ENCODE measurements at places on chromosomes 3 and 15.

GRCh38 chr3:50121072-50122032 is 32.6 kb downstream of the RBM5 start:
- peak; percentile 33 for DNase-seq

- no peak for DNase-seq
Measured at GRCh38 chr3:36164400-36164799, 215.9 kb upstream of the STAC start.

DNA sequence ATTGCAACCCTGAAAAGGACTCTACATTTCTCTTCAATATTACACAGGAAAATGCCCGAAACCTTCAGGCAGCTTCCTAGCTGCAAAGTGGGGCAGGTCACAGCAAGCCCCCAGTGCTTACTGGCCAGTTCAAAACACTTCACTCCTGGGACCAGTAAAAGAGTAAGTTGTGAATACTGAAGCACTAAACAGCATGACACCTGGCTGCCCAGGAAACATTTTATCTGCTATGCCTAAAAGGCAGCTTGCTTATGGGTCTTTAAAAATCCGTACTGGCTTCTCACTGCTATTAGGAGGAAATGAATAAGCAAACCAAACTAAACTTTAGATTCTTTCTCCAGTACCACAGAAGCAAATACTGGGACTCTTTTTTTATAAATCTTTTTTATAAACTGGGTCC is 457.9 kb upstream of the ALCAM start:
- no peak for DNase-seq

DNA sequence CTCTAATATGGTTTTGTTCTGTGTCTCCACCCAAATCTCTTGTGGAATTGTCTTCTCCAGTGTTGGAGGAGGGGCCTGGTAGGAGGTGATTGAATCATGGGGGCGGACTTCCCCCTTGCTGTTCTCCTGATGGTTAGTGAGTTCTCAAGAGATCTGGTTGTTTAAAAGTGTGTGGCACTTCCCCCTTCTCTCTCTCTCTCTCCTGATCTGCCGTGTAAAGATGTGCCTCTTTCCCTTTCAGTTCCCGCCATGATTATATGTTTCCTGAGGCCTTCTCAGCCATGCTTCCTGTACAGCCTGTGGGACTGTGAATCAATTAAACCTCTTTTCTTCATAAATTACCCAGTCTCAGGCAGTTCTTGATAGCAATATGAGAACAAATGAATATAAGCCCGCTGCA is 33.1 kb downstream of the RETNLB start:
- no peak for DNase-seq

DNA sequence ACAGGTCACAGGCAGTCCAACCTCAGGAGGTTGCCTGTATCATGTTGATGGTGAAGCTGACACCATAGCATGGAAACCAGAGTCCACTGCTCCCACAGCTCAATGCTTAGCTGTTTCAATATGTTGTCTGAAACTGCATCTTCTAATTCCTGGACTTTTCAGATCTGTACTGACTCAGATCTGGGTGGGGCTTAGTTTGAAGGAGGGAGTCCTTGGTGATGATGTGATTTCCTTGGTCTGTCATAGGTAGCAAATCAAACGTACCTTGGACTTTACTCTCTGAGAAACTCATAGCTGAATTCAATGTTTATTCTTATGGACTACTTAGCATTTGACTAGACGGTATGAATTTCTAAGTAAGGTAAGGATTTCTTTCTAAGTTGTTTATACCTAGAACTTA is at the start of gene HHLA2:
Gene HHLA2 (plus strand): TSS at position 310 of the 400 bp plus-strand sequence. CDS start 55,266 bp downstream, outside the sequence.
- DNase-seq, result no peak

DNA sequence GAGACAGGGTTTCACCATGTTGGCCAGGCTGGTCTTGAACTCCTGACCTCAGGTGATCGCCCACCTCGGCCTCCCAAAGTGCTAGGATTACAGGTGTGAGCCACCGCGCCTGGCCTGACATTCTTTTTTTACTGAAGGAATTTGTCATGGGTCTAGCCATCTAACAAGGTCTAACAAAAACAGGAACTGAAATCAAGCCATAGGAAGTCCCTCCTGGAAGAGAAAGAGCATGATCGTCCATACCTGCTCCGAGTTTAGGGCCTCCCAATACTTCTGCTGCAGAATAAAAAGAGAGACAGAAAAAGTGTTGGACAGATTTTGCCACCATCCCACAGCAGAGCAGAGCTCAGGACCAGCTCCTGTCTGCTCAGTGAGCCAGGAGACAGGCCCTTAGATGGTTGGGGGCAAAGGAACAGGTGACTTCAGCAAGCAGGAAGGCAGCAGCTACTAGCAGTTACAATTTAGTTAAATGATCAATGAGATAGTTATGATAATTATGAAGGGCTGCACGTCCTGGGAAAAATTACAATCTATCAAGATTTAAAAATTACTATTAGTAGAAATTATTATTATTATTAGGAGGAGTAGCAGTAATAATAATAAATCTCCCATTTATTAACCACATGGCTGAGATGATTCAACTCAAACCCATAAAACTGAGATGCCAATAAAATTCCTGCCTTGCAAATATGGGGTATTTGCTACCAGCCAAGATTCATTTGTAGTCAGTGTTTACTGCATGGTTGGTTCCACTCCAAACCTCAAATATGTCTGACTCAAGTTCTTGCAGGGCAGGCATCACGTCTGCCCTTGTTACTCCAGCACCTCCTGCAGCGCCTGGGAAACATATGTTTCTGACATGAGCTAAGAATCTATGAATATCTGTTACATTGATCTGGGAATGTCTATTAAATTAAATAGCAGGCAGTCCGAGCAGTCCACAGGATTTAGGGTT is 40.1 kb downstream of the TMEM44 start:
- DNase-seq, result no peak

DNA sequence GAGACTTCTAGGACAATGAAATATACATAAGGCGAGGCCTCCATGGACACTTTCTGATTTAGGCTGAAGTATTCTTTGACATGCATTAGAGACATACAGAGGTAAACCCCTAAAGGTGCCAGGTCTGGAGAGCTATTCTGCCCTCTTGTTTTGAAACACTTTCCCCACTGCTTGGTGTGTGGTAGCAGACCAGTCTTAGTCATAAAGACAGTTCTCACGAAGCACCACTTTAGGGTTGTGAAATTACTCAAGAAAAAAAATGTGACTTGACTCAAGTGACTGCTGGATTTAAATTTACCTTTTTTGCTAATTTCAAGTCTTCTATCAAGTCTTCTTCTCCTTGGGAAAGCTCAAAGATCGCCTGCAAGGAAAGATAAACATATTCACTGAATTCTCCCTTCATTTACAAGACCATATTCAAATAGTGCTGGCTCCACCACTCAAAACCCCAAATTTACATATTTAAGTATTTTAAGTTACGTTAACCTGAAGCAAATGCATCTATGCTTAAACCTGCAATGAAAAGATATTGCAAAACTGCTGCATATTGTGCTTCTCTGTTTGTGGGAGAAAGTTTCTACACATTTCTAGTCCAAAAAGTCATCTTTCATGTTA is 48.4 kb downstream of the ARHGEF3 start:
- no peak for DNase-seq

DNA sequence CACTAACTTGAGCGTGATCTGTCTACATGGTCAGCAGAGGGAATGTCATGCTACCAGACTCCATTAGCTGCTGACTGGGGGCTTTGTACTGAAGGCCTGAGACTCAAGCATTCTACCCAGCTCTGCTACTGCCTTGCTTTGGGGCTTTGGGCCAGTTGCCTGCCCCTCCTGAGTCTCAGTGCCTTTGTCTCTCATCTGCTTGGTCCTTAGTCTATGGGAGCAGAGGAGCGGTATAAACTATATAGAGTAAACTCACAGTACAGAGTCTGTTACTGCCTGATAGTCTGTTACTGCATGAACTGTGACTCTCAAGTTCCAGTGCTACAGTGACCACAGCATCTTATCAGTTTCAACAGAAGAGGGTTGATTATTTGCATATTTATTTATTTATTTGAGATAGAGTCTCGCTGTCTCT is 38.5 kb upstream of the C15orf39 start:
- DNase-seq, result no peak

- DNase-seq, result no peak
Measured at GRCh38 chr3:102756706-102757105, 321.9 kb downstream of the ZPLD1 start.

- DNase-seq, result no peak
Measured at GRCh38 chr3:110886222-110886893, 185.3 kb upstream of the NECTIN3 start.

- no peak for DNase-seq
Measured at GRCh38 chr3:146818866-146819265, 213.7 kb upstream of the PLSCR5 start.

- no peak for DNase-seq
Measured at GRCh38 chr15:25730918-25731317, 132.2 kb downstream of the ATP10A start.

GRCh38 chr3:17986348-17986816 is 244.0 kb upstream of the TBC1D5 start:
- DNase-seq, result no peak

- DNase-seq, result no peak
Measured at GRCh38 chr15:96115642-96116041, 214.9 kb upstream of the NR2F2 start.

- no peak for DNase-seq
Measured at GRCh38 chr15:101210466-101210865, 41.4 kb downstream of the CHSY1 start.

DNA sequence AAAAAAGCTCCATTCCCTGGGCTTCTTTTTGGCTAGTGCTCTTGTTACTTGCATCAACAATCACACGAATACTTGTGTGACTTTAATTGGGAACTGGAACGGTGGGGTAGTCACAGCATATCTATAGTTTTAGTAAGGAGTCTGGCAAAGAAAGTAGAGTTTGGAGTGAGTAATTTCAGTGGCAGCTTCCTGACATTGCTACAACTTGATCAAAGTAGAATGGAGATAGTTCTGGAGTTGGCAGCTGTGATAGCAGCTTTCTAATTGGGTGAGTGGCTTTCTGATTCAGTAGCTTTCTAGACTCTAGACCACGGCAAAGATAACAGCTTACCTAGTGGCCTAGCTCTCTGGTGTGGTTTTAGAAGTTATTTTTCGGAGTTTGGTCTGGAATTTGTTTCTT is 475.0 kb downstream of the TUSC7 start:
- no peak for DNase-seq

DNA sequence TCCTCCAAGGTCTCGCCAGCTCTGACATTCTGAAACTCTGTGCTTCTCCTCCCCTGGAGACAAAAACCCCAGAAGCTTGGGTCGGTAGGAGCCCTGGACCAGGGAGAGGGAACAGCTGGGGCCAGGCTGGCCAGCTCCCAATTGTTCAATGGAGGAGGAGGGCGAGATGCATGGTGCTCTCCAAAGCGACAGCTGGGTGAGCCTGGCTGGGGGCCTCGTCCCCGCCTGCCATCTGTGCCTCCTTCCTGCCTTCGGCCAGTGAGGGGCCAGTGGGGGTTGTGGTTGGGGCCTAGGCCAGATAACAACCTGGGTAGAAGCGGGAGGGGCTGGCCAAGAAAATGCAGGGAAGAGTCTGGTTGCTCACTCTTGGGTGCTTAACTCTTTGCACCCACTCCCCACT is 79.4 kb downstream of the CORO2B start:
- DNase-seq, result no peak

DNA sequence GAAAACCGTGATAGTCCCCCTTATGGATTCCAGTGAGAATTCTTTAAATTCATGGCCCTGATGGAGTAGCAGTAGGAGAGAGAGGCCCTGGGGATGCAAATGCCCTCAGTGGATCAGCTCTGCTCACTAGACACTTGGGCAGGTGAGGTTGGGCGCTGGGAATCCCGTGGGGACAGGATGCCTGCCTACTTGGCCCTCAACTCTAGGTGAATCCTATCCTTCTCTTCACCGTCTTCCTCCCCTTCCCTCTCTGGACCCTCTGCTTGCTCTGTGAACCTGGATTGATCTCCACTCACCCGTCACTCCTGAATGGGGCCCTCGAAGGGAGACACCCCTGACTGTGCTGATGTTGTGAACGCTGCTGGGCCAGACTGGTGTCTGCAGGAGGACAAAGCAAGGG is 77.4 kb downstream of the SEC22A start:
- no peak for DNase-seq

DNA sequence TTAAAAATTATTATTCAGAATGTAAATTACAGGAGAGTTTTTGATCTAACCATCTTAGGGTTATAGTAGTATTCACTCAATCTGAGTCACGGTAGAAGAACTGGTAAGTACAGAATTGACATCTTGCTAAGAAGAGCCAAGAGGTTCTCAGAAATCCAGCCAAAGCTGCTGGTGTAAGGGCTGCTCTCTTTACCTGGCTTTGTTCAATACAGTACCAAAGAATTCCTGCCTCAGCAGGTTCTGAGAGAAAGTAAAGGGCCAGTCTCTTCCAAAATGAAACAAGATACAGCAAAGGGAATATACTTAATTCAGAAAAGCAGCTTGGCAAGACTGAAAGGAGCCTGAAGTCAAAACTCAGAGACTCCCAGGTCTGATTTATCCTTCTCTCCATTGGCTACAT is 193.1 kb downstream of the TNIK start:
- DNase-seq, result no peak

GRCh38 chr15:69025320-69025719 is 10.8 kb downstream of the NOX5 start:
- no peak for DNase-seq

DNA sequence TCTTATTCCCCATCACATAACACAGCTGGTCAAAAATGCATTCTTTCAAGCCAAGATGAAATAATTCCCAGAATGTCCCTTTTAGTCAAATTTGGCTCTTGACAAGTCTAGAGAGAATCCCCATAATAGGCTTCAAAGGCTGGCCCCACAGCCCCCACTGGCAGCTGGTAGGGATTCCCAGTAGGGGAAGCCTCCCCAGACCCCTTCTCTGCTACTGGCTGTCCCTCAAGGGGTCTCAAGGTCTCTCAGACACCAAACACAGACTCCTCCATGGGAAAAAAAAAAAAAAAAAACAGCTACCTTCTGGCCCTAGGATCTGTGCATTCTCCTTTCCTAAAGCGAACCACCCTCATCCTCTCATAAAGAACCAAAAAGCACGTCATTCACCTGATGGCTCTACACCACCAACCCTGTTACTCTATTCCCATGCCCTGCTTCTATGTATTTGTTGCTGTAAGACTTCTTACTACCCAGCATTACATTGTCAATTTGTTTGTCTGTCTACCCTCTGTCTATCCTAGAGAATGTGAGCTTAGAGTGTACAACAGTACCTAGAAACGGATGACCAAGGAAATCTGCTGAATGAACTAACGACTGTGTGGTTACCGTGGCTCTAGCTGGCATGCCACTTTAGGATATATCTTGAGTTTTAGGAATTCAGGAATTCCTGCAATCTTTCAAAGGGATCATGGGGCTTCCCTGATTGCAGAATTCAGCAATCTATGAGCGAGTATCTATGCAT is 164.1 kb upstream of the NSMCE3 start:
- no peak for DNase-seq
